ENCODE measurements at places on chromosomes 4 and X. TPM values are rescaled to one million over a fixed set of nuclear protein-coding genes. Genes with fewer than 3 reads are reported as not detected.

ETDA gene
- total RNA-seq: not detected

RENBP gene
- 4.9 TPM for total RNA-seq

EPGN gene
- total RNA-seq: not detected

XAGE2 gene
- not detected for total RNA-seq

TMEM187 gene
- 5.3 TPM for total RNA-seq

C4orf36 gene
- 0.40 TPM for total RNA-seq

PITX2 gene
- total RNA-seq: 0.26 TPM

CPE gene
- total RNA-seq: 1.2 TPM

GRCh38 chrX:109448282-109448938 is 33.5 kb downstream of the GUCY2F start:
- no peak for DNase-seq

DNA sequence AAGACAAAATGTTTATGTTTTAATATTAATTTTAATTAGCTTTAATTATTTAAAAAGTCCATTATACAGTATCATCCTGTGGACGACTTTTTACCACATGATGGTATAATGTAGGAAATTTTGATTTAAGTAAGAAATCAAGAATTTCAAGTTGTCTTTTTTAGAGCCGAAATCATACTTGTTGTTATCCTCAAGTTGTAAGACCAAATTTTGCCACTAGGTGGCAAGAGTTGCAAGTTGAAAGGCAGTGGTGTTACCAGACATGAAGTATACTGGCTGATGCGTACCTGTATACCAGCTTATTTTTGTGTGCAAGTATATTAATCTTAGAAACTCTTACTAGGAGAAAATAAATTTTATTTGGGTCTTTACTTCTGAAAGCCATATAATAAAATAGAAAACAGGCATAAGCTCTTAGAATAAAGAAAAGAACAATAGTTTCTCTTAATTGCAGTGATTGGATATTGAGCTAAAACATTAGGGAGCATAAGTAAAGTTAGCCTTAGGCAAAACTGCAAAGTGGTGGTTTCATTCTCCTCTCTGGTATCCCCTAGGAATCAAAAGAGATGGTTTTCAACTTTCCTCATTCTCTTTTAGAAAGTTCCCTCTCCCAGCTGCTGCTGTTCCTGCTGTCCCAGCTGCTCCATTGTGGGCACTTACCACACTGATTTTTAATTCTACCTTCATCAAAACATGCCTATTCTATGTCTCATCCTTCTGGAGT is 118.0 kb upstream of the WDFY3 start:
- DNase-seq: peak; percentile 39

DNA sequence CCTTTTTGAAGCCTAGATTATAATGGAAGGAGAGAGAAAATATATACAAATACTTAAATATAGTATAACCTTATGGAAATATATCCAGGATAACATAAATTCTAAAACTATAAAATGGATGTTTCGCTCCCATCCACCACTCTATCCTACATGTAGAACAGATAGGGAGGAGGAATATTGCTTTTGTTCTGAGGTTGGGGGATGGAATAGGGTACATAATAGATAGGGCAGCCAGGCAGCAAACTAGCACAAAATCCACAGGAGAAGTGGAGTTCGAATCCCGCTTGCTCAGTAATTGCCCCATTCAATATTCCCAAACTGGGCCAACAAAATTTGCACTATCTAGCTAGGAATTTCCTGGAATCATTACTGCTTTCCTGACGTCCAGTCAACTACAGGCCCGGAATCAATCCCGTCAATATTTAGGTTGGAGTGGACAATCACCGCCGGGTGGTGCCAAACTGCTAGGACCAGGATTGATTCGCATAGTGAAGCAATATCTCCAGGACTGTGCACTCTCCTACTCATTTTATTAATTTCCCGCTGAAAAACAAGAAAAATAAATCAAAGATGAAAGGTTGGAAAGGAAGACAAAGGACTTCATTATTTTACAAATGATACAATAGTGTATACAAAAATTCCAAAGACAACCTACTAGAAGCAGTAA is 40.4 kb upstream of the PAPSS1 start:
- no peak for DNase-seq

DNA sequence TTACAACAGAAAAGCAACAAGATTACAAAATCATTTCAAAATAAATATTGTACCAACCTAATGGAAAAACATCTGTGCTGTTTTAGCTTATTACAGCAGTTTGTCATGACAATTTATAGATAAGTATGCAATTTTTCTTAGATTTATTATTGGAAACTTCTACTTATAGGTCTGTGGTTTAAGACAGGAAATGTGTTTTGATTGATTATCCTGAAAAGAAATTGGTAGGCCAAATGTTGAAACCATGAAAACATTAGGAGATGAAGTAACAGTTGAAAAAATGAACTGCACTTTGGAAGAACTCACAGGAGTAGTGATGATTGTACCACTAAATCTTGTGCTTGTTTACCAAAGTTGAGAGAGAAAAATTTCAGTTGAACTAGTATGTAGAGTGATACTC is 162.2 kb upstream of the GIMD1 start:
- no peak for DNase-seq

DNA sequence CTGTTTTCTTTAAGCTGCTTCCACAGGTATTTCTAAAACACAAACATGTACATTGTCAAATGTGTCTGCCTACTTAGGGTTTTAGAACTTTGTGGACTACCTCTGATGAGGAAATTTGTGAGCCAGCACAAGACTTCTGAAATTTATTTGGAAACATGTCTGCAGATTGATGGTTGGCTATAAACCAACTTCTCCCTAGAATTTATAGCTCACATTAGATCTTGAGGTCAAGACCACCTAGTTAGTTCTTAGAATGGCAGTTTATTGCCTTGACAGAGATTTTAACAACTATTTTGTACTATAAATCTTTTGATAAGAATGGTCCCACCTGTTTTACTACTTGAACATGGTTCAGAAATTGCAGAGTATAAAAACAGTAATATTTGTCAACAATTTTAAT is 72.7 kb upstream of the AADAT start:
- DNase-seq: no peak

DNA sequence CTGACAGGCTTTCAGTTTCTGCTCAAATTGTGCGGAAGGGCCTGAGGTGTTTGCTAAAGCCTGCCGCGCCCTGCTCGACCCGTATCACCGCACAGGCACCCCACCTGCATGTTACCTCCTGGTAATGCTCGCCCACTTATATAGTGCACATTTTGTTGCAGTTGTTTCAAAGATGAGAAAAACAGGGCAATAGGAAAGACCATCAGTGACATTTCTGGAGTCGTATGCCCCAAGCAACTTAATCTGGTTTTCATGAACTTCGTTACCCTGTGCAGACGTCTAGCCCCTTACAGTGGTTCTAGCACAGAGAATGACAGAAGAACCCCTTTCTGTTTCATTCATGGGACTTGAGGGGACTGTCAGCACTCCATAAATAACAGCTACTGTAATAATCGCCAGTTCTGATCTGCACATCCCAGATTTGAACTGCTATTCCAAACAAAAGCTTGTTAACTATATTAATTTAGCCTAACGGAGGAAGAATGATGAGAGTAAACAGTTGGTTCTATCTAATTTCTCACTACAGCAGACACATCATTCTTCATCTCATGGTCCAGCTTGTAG is 940 bp upstream of the DCTD start:
- DNase-seq: no peak

- no peak for DNase-seq
Observed at GRCh38 chr4:182231080-182231479, 12.1 kb upstream of the TENM3 start.

DNA sequence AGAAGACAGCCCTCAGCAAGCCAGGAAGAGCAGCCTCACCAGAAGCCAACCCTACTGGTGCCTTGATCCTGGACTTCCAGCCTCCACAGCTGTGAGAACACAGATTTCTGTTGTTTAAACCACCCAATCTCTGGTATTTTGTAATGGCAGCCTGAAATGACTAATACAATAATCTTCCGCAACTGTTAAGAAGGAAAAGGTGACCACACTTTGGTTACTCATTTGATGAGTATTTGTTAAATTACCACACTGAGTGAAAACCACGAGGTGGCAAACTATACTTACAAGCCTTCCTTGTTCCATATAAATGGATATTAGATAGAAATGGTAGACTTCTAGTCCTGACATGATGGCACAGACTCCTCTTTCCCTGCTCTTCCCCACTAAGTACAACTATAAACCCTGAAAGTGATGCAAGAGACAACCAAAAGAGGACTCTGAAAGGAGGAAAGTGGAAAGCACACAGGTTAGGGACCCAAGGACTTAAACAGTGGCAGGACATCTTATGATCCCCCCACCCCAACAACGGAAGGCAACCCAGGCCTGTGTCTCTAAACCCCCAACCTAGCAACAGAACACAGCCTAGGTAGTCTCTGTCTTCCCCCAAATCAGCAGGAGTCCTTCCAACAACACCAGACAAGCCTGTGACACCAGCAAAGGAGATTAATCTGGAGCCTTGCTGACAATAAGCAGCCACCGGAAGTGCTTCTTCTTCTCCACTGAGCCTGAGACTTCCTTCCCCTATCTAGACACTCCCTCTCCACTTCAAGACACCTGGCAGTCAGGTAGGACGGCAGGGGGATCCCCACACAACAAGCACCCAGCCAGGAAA is 12.3 kb downstream of the ZNF182 start:
- no peak for DNase-seq

- DNase-seq: no peak
Observed at GRCh38 chr4:4631150-4631549, 89.3 kb upstream of the STX18 start.

- DNase-seq: no peak
Observed at GRCh38 chrX:40177117-40177430, 79.3 kb upstream of the BCOR start.

- DNase-seq: no peak
Observed at GRCh38 chr4:101309925-101310324, 37.4 kb downstream of the PPP3CA start.

DNA sequence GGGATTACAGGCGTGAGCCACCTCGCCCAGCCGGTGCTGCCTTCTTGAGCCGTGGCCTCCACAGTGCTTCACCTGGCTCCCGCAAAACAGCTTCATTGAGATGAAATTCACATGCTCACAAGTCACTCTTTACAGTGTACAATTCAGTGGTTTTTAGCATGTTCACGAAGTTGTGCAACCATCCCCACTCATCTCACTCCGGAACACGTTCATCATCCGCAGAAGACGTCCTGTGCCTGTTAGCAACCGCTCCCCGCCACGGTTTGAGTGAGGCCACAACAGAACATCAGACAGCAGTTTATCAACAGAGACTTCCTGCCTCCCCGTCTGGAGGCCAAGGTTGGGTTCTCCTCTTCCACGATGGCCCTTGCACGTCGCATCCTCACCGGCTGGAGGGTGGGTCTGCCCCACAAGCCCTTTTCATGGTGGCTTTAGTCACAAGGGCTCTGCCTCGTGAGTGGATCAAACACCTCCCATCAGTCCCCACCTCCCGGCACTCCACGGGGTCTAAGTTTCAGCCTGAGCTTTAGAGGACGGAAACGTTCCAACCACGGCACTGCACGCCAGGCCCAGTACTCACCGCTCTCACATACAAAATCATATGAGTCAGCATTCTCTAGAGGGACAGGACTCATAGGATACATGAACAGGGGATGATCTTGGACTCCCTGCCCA is 29.6 kb upstream of the SPON2 start:
- DNase-seq: no peak

DNA sequence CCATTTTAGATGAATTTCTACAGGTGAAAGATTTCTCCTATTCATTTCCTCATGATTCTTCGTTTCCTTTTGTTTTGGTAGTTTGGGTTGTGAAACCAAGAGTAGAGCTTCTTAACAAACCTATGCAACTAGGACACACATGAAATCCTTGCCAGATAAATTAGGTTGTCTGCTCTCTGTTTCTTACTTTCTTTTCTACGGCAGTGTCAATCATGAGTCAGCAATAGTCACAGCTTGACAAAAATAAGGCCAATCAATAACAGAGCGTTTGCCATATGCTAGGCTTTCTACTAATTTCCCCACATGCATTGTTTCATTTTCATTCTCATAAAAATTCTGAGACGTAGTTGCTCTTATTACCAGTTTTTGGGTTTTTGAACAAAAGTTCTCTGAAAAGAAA is 20.3 kb downstream of the CLRN2 start:
- no peak for DNase-seq

DNA sequence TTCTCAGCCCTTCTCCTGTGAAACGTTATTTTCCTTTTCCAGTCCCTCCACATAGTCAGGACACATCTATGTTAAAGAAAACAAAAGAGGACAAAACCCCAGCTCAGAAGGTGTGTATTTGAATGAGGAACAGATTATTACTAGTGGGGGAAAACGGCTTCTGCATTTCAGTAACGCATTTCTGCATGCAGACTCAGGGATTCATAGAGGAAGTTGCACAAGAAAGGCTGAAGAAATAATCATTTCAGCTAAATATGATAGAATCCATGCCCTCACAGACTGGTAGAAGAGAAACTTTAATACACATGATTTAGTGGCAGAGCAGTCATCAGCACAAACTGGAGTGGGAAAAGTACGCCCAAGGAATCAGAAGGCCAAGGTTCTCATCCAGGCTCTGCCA is 270.8 kb upstream of the FGF13 start:
- no peak for DNase-seq

DNA sequence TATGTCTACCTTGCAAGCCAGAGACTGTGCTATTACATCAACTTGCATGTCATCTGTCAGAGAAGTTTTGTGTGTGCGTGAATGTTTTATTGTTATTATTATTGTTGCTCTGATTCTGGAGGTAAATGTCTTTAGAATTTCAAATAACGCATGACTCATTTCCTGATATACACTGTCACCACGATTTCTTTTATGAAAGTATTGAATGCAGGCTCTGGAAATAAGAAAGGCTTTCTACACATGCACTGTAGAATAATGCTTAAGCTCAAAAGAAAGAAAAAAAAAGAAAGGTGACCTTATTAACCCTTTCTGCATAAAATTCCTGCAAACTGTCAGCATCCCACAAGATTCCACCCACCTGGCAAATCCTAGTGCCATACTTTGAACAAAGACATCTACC is 632.9 kb downstream of the ZNF674 start:
- no peak for DNase-seq

DNA sequence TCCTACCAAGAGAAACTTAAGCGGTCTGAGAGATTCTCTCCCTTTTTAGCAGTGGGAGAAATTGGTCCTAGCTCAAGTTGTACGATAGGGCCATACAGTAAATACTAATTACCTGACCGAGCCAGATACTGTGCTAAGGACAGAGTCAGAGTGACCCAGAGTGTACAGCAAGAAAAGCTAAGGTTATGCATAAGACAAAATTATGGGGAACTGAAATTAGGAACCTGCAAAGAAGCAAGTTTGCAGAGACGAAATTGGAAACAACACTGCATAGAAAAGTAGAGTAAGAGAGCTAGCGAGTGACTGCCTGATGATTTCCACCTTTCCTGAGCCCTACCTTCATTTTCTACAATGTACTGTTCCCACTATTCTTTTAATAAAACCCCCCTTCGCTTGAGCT is 278.1 kb downstream of the NKX6-1 start:
- DNase-seq: no peak

DNA sequence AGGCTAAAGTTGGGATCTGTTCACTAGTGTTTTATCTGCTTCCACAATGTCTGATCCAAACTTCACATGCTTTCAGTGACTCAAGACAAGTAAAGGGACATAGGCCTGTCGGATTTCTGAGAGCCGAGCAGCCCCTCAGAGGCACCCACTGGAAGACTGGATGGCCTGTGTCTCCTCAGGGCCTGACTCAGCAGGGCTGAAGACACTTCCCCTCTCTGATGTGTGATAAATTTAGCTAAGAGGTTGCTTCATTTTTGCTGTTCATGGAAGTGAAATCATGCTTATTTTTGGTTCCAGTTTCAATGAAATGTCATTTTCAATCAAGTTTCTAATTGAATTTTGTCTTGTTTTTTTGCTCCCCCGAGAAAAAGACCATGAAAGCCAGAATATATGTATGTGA is 93.7 kb downstream of the MXRA5 start:
- no peak for DNase-seq

Measured in pulmonary artery endothelial cell (primary cell).